ENCODE measurements at places on chromosomes 2 and 18.

DNA sequence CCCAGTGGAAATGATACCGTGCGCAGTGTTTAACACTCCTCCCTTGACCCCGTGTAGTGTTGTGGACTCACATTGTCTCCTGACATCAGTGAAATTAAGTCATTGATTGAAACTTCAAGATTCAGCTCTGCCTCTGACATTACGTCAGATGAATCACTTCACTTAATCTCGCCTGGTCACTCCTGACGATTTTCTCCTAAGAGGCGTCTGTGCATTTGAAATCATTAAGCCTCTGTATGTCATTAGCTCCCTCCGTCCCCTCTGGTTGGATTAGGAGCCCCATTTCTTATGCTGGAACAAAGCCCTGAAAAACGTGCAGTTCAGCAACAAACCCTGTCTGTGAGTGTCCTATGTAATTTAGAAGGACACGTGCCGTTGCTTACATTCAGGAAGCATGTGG lies 36.7 kb upstream of the CNGA3 start:
- no peak for DNase-seq

GRCh38 chr2:240203031-240203787 lies 62.8 kb upstream of the OTOS start:
- no peak for DNase-seq

DNA sequence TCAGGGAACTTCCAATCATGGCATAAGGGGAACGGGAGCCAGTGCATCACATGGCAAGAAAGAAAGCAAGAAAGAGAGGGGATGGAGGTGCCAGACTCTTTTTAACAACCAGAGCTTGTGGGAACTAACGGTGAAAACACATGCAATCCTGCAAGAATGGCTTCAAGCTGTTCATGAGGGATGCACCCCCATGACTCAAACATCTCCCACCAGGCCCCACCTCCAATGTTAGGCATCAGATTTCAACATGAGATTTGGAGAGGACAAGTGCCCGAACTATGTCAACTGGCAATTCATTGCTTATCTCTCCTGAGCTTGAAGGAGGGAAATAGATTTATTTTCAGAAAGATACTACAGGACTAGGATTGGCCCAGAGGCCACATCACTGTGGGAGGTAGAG lies 270.0 kb downstream of the SLC4A3 start:
- DNase-seq: no peak

DNA sequence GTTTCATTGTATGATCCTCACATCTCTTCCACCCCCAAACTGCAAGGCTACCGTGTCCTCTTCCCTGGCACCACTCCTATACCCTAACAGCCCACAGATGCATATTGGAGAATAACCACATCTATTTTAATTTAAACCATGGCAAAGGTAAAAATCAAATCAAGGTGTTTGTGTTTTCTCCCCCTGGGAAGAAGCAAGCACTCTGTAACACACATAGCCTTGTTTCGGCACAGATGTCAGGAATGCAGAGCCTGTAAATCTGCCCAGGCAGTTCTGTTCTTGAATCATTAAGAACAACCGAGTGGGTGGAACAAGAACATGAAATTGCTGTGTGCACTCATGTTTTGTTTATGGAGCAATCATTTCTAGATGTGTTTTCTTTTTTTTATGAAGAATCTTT lies 6.8 kb upstream of the COX7A2L start:
- no peak for DNase-seq

GRCh38 chr2:179592167-179592936 lies 269.1 kb downstream of the ZNF385B start:
- DNase-seq: no peak

GRCh38 chr18:57715671-57716070 lies 87.4 kb downstream of the ATP8B1 start:
- DNase-seq: no peak
